ENCODE measurements at places on chromosomes 2 and 18.
A peak's percentile ranks its signal among the peaks of the same experiment; 100 is the strongest.

DNA sequence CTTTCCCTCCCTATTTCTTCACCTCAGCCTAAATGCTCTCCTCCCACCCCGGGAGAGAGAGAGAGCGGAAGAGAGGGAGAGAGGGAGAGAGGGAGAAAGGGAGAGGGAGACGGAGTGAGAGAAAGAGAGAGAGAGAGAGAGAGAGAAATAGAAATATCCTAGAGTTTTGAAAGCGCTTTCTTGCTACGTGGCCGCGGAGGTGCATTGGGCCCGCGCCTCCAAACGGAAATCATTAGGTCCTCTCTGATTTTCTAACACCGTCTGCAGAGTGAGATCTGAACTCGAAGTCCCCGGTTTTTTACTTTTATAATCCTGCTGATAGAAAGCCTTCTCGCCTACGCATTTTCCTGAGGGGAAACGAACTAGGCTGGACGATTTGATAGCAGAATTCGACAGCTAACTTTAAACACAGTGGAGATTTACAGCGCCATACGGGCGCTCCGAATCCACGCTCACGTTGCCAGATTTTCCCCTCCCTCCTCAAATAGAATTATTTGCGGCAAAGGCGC lies 903 bp upstream of the EVX2 start:
- DNase-seq = no peak

- DNase-seq = no peak
These were observed 48.5 kb downstream of the ANTXR1 start for GRCh38 chr2:69061525-69061924.

DNA sequence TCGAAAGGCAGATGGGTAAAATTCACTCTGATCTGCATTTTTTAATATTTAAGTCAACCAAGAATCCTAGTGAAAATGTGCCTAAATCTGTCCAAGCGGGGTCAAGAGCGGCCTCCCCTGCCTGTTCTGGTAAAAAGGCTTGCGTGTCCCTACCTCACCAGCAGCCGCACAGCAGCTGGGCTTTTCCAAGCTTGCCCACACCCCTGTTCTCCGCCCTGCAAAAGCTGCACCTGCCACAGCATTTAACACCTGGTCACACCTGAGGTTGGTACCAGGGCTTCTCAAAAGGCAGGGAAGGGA lies 25.8 kb upstream of the TMEM182 start:
- DNase-seq = no peak

DNA sequence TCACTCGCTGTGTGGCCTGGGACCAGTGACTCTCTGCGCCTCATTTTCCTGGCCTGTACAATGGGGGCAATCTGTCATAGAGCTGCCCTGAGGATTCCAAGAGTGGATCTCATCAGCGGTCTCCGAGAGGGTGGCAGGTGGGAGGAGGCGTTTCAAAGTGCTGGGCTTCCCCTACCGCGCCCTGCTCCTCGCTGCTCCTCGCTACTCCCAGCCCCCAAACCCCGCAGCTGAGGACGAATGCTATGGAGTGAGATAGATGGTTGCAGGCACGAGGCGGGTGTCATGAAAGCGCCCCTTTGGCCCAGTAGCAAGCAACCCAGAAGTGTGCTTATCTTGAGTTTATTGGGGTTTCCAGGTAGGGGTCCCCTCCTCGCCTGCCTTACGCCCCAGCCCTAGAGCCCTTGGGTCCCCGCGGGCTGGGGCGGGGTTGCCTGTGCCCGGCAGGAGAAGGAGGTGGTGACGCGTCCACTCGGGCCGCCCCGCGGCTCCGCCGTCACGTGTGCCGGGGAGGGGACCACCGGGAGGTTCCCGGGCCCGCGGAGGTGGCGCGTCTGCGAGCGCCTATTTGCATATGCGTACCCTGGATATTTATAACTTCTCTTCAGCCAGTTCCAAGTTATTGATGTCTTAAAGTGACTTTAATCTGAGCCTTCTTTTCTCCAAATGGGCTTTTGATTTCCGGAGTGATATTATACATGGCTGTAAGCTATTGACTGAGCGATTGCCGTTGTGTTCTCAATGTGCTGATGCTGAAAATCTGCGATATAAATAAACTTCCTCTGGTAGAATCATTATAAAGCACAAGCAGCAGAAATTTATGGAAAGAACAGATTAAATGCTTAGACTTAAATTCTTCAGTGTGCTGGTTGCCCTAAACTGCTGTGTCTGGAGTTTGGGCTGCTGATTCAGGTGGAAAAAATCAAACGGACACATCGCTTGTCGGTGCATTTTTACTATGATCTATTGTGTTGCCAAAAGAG lies 263.7 kb downstream of the ATAD2B start:
- DNase-seq = no peak

DNA sequence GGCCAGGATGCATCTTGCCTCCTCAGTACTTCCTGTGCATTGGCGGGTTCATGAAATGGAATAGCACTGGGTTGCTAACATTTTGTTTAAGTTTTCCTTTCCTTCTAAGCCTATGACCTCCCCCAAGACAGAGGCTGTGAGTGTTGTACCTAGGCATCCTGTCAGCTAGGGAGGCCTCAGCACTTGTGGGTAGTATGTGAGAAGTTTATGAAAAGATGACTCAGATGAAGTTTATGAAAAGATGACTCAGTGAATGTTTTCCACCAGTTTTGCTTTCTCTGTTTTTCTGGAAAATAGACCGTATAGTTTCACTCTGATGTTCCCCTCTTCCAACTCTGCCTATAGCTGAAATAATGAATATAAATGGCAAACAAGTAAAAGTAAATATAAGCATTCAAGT lies 412.9 kb downstream of the TMEM182 start:
- peak; percentile 37 for DNase-seq

DNA sequence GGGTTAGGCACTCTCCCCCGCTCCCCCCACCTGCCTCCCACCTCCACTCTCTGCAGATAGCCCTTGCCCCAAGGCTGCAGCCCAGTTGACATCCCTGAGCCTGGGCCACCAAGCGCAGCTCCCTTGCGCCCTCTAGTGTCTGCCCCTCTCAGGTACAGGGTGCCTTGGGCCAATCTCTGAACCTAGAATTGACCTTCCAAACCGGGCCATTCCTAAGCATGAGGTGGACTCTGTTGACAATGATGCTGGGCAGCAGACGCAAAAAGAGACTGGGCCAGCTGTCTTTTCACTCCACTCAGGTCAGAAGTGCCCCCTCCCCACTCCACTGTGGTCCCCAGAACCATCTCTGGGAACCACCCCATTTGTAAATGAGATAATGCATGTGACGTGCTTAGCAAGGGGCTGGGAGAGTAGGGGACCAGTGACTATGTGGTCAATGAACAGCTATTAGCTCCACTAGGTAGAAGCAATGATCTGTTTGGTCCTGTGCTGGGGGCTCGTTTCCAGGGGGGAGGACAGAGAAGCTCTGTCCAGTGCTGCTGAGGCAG lies 43.3 kb upstream of the PLB1 start:
- DNase-seq = peak; percentile 38

DNA sequence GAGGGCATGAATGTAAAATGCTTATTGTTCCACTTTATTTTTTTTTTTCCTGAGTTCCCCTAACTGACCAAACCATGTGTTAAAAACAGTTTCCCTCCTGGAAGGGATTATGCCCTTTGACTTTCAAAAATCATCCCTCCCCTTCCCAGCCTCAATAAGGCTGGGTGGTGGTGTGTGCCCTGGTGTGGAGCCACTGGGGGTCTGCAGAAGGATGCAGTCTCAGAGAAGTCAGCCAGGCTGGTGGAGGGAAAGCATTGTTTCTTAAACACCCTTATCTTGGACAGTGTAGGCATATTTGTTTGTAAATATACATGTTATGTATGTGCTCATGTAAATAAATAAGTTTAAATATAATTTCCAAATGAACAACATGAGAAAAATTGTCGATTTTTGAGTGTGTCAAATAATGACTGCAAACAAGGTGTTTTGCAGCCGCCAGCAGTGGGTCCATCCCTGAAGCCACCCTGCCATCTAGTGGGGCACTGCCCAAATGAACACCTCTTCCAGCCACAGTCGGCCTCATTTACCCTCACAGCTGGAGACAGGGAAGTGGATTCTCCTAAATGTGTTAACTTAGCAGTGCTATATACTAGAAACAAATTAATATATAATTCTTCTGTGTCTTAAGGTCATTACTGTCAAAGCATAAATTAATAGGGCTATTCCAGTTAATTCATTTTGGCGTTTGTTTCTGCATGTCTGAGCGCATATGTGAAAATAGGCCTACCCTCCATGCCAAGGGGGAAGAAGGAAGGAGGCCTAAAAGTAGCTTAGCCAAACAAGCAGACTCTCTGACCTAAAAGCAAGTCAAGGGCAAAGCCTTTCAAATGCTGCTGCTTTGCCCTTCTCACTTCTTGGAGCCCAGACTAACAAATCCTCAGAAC lies 209.6 kb upstream of the PIK3C3 start:
- DNase-seq = peak; percentile 49

- DNase-seq = no peak
These were observed 44.9 kb downstream of the STK25 start for GRCh38 chr2:241463276-241464135.

- no peak for DNase-seq
These were observed 420.6 kb downstream of the TDRD15 start for GRCh38 chr2:21544392-21544791.

All from astrocyte of the spinal cord (primary cell).